ENCODE measurements at places on chromosomes 6 and 20. TPM values are rescaled to one million over a fixed set of nuclear protein-coding genes. Genes with fewer than 3 reads are reported as not detected.
A peak's percentile ranks its signal among the peaks of the same experiment; 100 is the strongest.

DNA sequence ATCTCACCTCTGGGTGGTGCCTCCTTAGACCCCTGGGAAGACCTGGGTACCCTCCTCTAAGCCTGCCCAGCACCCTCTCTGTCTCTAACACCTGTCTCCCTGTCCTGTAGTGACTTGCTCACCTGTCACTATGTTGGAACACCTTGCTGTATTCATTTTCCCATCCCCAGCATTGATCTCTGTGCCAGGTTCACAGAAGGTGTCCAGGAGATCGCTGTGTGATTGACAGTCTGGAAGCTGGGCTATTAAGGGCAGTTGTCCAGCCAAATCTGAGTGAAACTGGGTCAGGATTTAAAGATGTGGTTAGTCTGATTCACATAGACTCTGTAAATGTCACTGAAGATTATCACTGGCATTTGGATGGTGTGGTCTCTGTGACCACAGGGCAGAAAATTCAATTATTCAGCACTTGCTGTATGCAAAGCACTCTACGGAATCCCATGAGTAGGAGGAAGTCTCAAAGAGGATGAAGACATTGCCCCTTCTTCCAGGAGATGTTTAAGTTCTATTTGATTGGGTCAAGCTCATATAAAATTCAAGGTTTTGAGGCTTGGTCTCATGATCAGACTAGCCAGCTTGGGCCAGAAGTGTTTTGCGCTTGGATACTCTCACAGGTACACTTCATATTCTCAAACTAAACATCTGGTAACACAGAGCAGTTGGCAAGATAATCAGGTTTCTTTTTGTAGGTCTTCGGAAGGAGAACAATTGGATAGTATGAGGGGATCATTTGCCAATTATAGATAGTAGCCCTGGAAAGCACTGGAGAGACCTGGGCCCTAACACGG lies 57.8 kb upstream of the TAGAP start:
- DNase-seq = no peak

DNA sequence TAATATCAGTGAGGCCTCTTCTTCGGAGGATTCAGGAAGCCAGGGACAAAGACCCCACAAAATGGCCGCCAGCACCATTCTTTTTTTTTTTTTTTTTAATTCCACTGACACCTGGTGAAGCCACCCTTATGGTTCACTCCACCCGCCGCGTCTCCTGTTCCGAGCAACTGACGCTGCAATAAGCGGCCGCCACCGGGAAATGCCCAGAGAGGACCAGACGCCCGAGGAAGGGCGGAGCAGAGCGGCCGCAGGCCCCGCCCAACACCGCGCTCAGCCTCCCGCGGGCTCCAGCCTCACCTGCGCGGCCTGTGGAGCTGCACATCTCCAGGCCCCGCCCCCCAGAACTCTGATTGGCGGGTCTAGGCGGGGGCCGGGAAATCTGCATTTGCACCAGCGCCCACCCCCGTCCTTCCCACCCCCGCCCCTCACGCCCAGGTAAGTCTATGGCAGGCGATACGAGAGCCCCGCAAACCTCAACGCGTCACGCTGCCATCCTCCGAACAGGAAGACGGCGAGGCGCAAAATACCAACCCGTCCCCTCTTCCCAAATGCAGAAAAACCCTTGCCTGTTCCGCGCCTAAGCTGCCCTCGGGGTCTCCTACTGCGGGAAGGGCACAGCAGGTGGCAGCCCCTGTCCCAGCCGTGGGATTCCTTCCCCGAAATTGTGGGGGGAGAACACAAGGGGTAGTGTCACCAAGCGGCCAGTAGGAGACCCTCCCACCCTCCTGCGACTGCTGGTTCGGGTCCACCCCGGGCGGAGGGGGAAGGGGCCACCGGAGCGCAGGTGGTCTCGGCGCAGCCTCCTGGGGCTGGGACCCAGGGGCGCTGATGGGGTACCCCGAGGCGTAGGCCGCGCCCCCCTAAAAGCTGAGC lies 960 bp downstream of the ATP9A start:
- peak; percentile 77 for DNase-seq

GRCh38 chr20:208942-209566 lies 18.0 kb upstream of the DEFB129 start:
- DNase-seq = peak; percentile 26

GRCh38 chr6:169162752-169163407 lies 90.8 kb downstream of the THBS2 start:
- DNase-seq = peak; percentile 41

MYL9 gene
- total RNA-seq = 0.60 TPM

DNA sequence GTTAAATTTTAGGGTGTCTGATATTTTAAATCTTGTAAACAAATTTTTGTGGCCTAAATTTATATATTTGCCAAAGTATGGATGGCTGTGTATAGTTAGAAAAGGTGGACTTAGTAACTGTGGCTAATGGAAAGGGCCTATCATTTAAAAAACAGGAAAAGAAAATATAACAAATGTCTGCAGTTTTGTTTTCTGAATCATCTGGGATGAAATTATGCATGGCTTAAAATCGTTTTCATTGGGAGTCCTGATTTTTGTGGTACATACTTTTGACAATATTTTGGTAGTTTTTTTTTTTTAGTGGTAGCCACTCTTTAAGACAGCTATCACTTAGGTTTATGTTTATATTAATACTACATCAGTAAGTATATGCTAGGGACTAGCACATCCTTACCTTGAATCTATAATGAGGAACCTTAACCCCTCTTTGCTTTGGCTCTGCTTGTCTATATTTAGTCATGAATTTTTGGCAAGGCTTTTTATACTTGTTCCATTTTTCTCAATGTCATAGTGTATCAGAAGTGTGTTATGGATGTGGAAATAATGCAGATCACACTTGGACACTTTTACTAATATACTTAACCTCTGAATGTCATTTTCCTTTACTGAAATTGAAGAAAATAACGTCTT lies 5.6 kb downstream of the ARID1B start:
- no peak for DNase-seq

- DNase-seq = no peak
Observed at GRCh38 chr6:142740449-142740848, 204.5 kb downstream of the HIVEP2 start.

DNA sequence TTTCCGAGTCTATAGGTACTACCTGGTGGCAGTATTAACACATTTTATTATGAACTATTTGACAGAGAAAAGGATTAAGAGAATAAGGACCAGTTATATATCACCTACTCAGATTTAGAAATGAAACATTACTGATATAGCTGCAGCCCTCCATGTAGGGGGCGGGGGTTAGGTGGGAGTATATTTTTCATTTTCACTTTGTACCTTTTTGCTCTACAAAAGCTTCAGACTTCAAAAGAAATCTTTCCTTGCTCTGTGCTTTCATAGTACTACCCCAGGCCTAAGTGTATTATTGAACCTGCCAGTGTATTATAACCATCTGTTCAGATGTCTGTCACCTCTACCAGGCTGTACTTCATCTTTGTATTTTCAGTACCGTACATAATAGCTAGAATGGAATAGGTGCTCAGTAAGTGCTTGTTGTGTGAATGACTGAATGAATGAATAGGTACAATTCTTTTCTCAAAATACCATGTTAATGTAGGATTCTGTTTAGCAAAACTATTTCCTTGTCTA lies 43.0 kb downstream of the CDKAL1 start:
- no peak for DNase-seq

- no peak for DNase-seq
Observed at GRCh38 chr6:154800338-154800737, 67.1 kb downstream of the SCAF8 start.

DNA sequence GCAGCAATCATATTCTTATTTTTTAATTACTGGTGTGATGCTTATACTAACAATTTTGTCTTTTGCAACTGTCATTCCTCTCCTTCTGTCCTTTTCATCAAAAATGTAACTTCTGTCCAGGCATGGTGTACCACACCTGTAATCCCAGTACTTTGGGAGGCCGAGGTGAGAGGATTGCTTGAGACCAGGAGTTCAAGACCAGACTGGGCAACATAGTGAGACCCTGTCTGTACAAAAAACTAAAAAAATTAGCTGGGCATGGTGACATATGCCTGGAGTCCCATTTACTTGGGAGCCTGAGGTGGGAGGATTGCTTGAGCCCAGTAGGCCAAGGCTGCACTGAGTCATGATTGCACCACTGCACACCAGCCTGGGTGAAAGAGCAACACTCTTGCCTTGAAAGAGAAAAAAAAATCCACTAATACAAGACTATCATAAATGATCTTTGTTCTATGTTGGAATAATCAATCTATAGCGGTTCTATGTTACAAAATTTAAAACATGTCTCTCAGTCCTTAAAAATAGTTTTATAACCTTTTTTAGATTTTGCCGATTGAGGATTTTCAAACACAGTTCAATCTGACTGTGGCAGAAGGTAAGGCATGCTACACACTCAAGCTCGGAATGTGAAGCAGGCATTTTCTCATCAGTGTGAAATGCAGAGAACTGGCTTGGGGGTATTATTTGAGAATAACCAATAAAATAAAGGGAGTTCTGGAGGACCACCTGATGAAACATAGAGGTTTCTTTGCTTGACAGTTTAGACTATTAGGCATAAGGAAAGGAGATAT lies 70.4 kb downstream of the ENPP1 start:
- DNase-seq = no peak

NEURL2 gene
- total RNA-seq = 1.2 TPM

DNA sequence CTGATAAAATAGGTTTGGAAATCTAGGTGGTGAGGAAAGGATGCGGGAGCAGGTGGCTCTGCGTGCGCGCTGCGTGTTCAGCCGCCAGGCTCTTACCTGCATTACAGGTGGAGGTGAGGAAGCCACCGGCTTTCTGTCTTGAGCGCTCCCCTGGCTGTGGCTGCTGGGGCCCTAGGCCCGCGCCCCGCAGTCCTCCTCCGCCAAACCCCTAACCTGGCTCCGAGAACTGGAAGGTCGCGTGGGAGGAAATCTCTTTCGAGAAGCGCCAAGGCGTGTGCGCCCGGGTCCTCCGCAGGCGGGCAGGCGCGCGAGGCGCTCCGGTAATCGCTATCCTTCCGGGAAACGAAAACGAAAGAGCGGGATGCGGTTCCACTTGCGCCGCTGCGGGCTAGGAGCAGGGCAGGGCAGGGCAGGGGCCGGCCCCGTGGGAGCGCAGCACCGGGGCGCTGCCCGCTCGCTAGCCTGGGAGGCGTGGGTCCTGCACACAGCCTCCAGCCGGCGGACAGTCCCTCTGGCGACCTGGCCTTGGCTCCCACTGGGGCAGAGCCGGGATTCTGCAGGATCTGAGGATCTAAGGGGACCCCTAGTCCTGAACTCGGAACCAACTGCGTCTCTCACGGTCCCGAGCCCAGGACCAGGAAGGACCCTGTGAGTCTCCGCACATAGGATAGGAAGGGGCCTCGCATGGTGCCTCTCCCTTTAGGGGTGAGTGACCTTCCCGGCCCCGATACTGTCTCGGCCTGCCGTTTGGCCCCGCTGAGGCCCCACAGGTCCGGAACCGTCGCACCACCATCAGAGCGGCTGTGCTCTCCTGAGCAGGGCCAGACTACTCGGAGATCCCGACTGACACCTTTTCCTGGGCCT lies at the start of gene ETV7:
Gene ETV7 (minus strand): TSS at position 230 of the 864 bp plus-strand sequence. CDS start 128 bp downstream, at position 102.
- DNase-seq = peak; percentile 67

Data from activated CD4-positive, alpha-beta T cell treated with anti-CD3 and anti-CD28 coated beads for 36 hours (primary cell).